ENCODE measurements at places on chromosomes 4 and X. TPM values are rescaled to one million over a fixed set of nuclear protein-coding genes. Genes with fewer than 3 reads are reported as not detected.

DNA sequence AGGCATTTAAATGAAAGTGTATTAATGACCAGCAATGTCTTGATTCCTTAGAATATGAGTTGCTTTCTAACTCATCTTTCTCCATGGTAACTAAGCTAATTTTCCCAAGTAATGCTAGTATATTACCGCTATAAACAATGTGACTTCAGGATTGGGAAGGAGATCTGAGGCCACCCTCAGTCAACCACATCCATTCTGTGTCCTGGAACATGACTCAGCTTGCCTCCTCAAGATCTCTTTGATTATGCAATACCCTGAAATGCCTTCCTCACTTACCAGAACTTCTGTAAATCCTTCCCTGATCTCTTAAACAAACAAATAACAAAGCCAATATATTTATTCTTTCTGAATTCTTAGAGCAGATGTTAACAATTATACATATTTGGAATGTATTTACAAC lies 1495.5 kb downstream of the PCDH18 start:
- no peak for DNase-seq

DNA sequence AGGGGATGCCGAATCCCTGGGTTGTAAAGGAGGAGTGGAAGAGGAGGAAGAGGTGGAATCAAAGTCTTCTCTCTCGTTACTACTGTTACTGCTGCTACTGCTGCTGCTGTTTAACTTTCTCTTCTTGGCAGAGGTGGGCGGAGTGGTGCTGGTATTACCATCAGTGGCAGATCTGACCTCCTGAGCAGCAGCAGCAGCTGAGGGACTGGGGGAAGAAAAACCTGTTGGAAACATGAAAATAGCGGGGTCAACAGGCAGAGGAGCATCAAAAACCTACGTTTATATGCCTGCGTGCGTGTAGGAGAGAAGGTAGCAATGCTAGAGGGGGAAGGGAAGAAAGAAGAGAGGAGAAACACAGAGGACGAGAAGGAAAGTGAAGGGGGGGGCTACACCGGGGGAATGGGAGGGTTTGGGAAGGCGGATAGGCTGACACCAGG lies 339 bp downstream of the CUL4B start:
- peak; percentile 51 for DNase-seq

CACNA1F gene
- total RNA-seq = 0.05 TPM

DNA sequence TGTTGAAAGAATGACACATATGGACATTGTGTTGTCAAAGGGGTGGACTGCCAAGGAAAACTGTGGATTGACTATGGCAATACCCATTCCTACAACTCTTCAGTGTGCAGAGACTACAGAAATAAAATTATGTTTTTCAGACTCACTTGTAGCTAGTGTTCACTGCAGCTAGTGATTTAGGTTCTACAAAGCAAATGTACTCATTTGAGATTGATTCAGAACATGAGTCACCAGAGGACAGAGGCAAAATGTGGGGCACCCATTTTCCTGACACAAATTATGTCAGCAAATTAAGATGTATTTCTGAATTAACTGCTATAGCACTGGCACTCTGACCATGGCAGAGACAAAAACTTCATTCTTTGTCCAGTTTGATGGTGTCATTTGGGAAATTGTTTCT lies 40.7 kb downstream of the SPCS3 start:
- DNase-seq = no peak

GRCh38 chrX:56726605-56727004 lies 2.4 kb upstream of the NBDY start:
- peak; percentile 70 for DNase-seq

DNA sequence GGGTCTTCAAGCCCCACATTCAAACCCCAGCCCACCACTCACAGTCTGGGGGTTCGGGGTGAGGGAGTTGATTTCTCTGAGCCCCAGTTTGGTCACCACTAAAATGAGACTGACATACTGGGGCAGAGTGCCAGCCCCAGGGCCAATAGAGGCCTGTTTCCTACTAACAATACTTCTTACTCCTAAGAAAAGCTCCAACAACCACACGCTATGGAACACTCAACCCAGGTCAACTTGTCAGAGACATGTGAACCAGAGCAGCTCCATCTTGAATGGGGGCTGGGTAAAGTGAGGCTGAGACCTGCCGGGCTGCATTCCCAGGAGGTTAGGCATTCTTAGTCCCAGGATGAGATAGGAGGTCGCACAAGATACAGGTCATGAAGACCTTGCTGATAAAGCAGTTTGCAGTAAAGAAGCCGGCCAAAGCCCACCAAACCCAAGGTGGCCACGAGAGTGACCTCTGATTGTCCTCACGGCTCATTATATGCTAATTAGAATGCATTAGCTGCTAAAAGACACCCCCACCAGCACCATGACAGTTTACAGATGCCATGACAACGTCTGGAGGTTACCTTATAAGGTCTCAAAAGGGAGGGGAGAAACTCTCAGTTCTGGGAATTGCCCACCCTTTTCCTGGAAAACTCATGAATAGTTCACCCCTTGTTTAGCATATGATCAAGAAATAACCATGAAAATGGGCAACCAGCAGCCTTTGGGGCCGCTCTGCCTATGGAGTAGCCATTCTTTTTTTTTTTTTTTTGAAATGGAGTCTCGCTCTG lies 26.6 kb upstream of the HTRA3 start:
- DNase-seq = no peak

NEIL3 gene
- total RNA-seq = 2.4 TPM

DNA sequence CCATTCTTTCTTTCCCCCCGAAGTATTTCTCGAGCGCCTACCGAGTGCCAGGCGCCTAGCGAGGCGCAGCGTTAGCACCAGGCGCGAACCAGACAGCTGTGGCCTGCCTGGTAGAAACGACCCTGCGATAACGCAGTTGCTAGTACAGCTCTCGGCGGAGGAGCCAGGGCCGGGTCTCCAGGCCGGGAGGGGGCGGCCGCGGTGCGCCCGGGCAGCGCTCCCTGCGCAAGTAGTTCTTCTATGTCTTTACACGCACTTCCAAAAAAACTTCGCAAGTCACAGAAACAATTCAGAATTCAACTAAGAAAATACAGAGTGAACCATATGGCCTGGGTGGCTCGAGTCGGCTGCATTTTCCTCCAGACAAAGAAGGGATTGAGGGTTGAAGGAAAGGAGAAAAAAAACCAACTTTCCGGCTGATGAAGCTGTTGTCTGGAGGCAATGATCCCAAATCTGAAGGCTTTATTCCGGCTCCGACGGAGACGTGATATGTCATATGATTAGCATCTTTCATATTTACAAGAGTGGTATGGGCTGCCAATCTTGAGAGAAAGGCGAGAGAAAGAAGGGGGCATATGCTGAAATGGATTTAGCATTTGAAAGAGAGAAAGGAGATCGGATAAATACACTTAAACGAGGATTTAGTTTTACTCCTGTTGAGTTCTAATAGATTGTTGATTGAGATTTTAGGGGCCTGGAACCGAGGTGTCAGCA lies 7.2 kb upstream of the NEUROG2 start:
- DNase-seq = peak; percentile 60

- no peak for DNase-seq
Measured at GRCh38 chr4:166531703-166532102, 658.7 kb downstream of the TLL1 start.

DNA sequence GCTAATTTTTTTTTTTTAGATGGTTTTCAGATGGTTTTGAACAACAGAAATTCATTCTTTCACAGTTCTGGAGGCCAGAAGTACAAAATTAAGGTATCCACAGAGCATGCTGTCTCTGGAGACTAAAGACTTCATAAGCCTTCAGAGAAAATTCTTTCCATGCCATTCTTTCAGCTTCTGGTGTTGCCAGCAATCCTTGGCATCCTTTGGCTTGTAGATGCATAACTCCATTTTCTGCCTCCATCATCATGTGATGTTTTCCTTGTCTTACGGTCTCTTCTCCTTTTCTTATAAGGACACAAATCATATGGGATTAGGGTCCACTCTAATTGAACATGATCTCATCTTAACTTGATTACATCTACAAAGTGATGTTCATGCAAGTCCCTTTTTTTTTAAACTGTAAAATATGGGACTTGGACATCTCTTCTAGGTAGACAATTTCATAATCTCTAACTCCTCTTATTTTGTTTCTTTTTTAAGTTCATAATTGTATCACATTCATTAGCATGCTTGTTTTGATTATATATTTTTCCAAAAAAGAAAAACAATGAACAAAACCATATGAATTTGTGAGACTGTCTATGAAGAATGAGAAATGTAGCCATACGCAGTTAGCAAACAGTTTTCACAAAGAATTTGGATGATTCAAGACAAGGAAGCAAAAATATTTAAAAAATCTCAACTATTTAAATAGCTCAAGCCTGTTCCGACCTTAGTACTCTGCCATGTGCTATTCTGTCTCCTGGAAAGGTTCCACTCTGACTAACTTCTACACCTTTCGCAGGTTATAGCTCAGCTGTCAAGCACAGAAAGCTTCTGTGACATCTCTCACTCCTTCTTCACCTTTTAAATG lies 53.1 kb upstream of the GIMD1 start:
- no peak for DNase-seq

- no peak for DNase-seq
Measured at GRCh38 chrX:2423282-2423681, 77.5 kb downstream of the DHRSX start.

LAP3 gene
- total RNA-seq = 395 TPM

DNA sequence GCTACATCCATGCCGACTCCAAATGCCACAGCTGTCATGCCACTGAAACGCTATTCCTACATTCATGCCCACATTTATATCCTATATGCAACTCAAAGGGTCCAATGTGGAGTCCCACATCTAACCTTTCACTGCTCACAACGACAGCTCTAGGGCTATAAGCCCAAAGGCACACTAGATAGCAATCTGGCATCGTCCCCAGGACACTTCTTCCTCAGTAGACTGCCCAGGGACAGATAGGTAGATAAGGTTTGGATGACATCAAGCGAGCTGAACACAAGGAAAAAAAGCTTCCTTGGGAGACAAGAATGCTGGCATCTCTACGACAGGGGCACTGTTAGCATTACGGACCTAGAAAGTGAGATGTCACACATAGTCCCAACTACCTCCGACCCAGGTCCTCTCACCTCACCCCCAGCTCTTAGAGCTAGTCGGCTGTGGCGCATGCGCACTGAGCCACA lies 685 bp downstream of the RAB9B start:
- DNase-seq = peak; percentile 45

DDIT4L gene
- 1.7 TPM for total RNA-seq

C4orf36 gene
- under 0.01 TPM for total RNA-seq

- DNase-seq = no peak
Measured at GRCh38 chr4:172818901-172819300, 349.7 kb upstream of the GALNT7 start.

GRCh38 chrX:70411475-70411874 lies 11.6 kb upstream of the GDPD2 start:
- no peak for DNase-seq

GRCh38 chr4:3108211-3108610 lies 33.7 kb downstream of the HTT start:
- no peak for DNase-seq

DNA sequence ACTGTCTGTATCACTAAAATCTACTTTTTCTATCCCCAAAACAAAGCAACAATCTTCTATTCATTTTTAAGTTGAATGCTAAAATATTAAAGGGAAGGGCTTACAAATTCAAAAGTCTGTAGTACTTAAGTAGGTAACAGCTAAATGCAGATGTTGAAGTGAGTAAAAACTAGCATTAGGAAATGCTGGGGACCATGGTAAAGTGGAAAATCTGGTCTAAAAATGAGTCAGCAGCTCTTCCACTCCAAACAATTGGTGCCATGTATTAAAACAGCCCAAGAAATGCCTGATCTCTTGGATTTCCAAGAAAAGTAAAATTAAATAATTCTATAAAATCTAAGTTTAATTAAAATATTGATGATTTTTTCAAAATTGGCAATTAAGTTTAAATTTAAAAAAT lies 73.3 kb upstream of the PPP3CA start:
- DNase-seq = peak; percentile 27

DNA sequence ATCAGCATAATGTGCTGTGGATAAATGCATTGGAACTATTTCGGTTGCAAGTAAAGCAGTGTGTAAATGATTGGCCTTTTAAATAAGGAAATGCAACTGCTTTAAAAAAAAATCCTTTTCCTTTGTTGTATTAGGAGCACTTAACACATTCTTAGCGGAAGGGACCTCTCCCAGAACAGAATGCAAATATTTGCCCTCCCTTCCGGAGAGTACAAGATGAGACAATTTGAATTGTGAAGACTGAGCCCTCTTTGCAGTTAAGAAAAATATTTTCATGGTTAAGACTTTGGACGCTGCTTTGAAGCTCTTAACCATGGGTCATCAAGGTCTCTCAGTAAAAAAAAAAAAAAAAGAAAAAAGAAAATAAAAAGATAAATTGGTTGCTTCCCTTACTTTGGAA lies 9.5 kb upstream of the NOX1 start:
- DNase-seq = peak; percentile 60

GRCh38 chr4:83657336-83657735 lies 121.4 kb downstream of the GPAT3 start:
- DNase-seq = peak; percentile 13

TMEM31 gene
- not detected for total RNA-seq

FGF13 gene
- 17.9 TPM for total RNA-seq

GRCh38 chrX:133568109-133568508 lies 152.8 kb upstream of the GPC4 start:
- DNase-seq = no peak

DNA sequence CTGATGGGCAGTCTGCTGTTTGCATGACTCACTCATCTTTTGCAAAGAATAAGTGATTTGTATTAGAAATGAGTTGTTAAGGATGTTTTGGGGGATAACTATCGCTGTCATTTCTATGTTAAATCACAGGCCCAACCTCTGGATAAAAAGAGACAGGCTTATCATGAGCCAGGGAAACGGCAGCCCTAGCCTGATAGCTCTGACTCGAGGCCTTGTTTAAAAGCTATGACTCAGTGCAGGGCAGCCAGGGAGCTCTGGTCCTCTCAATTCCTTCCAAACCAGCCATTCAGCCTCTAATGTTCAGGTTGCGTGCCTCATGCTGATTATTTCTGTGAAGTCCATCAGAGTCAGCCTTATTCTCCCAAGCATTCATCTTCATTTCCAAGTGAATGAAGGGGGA lies 305.9 kb upstream of the HAND2 start:
- no peak for DNase-seq

DNA sequence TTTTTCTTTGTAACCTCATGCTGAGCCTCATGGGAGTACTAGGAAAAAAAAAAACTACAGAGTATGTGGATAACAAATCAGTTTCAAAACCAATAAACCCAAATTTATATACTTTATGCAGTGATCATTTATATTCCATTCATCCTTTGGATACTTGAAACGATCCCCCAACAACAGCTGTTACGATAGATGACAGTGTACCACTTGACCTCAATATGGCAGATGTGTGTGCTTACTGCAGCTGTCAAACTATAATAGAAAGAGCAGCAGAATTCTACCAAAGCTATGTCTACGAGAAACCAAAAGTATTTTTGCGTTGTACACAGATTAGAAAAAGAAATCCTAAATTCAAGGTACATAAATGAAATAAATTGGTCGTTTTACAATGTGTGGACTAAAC lies 337.8 kb downstream of the PDGFC start:
- no peak for DNase-seq

DGAT2L6 gene
- not detected for total RNA-seq

MAGEA3 gene
- not detected for total RNA-seq

DNA sequence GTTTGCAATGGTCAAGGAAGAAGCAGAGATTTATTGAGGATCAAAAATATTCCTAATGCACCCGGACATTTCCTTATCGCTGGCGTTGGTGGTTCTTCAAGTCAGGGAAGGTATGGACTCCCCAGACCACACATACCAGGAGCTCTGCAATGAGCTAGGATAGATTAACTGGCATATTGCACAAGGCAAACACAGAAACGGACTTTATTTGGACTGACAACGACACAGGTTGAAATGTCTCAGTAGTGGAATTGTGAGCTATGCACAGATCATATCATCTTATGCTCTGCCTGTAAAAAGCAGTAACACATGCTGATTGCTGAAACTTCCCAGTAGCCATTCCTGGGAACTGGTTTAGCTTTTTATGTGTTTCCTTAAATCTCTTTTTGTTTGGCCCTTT lies 1.7 kb downstream of the TSPAN7 start:
- DNase-seq = no peak
